ENCODE measurements at places on chromosomes 5 and 9.

DNA sequence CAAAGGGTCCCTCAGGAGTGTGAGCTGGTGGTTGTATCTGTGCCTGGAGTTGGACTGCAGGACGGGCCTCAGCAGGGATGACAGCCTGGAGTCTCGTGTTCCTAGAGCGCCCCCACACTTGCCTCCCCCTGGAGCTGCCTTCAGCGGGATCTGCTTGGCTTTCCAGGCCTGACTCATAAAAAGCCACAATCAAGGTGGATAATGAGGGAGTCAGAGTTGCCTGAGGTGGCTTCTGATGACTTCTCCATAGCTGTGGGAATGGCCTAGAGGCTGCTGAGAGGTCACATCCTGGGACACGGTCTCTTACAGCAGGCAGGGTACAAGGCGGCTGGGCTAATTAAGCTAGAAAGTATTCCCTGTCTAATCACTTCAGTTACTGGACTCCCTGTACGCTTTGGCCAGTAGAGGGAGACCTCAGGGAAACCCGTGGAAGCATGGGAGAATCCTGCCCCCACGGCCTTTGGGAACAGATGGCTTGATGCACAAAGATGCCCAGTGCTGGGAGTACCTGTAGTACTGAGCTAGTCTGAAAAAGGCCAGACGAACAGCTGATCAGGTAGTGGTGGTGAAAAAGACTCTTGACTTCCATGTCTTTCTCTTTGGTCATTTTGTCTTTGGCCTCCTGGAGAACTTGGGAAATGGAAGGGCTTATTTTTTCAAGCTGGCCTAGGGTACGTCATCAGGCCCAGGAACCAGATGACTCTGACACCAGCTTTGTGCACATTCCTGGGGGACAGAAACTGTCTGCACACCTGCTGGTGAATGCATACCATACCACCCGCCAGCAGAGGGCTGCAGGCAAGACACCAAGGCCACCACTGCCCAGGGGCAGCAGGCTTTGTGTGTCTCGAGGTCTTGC is 16.1 kb upstream of the FRRS1L start:
- DNase-seq, result peak; percentile 72

GRCh38 chr5:81408496-81408895 is 14.6 kb upstream of the ACOT12 start:
- DNase-seq, result no peak

GRCh38 chr5:119597728-119598298 is 31.5 kb upstream of the FAM170A start:
- DNase-seq, result no peak

GRCh38 chr5:126143622-126144021 is 279.6 kb upstream of the GRAMD2B start:
- no peak for DNase-seq

DNA sequence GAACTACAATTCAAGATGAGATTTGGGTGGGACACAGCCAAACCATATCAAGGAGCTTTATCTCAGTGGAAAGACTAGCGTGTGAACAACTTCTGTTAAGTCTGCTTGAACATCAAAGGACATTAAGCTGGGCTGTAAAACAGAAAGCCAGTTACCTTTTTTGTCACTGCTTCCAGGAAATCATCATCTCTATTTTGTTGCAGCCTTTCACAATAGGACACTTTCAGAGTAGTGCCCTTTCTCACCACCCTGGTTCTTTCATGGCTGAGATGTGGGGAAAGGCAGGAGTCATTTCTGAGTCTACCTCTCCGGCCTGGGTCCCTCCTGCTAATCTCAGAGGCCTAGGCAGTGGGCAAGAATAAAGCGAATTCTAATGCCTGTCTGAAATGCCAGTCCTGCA is 96.2 kb upstream of the PPP1R2B start:
- no peak for DNase-seq

- peak; percentile 19 for DNase-seq
Observed at GRCh38 chr9:100714372-100715099, 136.7 kb downstream of the CAVIN4 start.

- no peak for DNase-seq
Observed at GRCh38 chr9:135216236-135216635, 128.8 kb downstream of the OLFM1 start.

- no peak for DNase-seq
Observed at GRCh38 chr5:60670749-60671148, 29.2 kb downstream of the DEPDC1B start.

DNA sequence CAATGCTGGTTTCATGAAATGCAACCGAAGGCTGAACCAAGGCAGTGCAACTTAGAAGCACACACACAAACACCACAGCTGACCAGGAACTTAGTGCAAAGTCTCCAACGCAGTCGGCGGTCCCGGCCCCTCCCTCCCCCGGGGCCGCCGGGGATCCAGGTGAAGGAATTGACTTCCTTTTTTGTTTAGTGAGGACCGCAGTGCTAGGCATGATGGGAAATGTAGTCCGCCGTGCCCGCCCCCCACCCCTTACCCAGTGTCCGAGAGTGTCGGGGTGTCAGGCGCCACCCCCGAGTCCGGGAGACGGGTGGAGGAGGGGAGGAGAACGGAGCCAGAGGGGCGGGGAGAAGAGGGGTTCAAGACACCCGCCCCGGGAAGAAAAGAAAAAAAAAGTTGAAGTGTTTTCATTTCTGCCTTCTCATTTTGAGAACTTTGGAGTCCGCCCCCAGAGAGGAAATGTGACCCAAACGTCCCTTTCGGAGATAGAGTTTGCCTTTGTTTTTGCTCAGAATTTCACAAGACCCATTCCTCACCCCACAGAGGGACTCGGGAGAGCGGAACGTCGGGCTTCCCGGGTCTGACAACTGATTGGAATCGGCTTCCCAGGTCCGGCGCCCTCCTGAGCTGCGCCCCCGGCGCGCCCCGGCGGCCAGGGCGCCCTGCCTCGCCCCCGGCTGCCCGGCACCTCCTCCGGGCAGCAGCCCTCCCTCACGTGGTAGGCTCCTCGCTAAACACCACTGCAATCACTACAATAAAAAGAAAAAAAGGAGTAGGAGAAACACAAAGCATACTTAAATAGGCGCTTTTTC is 2.0 kb downstream of the IER5L start:
- peak; percentile 97 for DNase-seq

GRCh38 chr5:181120306-181120705 is 10.7 kb downstream of the OR2V1 start:
- no peak for DNase-seq

DNA sequence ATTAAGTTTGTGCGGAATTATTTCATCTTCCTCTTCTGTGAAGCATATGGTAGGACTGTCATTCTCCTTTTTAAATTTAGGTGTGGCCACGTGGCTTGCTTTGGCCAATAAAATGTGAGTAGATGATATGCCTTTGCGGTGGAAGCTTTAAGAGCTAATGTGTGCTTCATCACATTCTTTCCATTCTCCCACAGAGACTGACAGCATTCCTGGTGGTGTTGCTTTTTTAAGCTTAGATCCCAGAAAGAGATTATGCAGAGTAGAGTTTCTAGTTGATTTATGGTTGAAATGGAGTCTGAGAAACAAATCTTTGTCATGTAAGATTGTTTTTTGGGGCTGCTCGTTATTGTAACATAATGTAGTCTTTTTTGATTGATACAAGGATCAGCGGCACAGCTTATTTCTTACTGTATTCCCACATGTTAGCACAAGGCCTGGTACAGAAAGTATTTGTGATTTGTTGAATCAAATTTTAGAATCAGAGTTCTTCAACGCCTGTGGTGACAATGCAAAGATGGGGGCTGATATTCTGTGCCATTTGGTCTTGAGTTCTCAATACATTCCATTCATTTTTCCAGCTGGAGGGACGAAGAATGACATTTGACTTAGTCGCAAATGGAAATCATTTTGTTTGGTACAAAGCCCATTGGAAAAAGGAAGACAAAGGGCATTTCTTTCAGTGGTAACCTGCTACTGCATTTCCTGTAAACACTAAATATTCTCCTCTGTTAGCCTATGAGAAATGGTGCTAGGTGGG is 209.9 kb upstream of the VLDLR start:
- DNase-seq, result no peak

- DNase-seq, result no peak
Observed at GRCh38 chr9:134691695-134692572, 50.3 kb downstream of the COL5A1 start.

DNA sequence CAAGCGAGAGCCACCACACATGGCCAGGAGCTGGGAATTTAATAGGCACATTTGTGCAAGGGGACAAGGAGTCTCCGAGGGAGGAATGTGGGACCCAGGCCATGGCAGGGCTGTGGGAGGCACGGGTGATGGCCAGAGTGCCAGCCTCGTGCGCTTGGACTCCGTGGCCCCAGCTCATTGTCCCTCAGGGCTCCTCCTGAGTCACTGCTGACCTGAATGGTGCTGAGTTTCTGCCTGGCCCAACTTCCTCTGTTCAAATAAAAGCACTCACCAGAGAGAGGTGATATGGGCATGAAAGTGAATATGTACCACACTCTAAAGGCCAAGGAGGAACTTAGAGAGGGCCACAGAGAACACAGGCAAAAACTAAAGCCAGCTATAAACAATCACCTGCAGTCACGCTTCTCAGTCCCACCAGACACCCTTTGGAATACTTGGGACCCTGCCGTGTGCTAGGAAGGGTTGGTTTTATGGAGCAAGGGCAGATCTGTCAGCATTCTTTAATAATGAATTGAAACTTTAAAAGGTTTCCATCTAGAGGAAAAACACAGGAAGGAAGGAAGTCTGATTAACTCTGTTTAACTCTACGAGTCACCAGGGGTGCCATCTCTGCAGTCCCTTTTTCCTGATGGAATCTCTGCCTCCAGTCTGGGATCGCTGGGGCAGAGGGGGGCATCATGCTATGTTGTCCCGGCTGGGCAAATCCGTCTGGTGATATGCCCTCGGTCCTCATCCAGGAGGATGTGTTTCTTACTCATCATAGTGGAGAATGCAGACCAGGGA is 25.1 kb upstream of the UBE2QL1 start:
- no peak for DNase-seq

GRCh38 chr9:134601764-134602163 is 39.8 kb upstream of the COL5A1 start:
- DNase-seq, result no peak

DNA sequence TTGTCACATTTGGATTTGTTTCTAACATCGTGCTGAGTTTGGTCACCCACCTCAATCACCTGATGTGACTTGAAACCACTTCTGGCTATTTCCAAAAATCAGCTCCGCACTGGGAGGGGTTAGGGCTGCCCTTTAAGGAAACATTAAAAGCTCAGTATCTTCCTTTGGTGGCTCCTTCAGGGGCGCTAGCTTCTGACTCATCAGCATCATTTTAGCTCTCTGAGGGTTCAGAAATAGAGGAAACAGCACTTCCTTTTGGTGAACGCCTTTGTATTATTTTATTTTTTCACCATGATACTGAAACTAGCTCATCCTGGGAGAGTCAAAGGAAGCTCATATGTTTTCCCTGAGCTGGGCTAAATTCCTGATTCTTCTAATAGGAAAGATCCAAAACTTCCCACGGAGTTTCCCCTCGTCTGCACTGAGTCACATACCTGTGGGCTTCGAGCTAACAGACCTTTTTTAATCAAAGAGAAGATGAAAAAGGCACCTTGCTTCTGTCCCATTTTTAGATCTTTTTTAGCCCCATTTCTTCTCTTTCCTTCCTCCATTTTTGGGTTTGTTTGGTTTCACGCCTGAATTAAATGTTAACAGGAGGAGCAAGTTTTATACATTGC is 48.2 kb downstream of the ROPN1L start:
- DNase-seq, result no peak

DNA sequence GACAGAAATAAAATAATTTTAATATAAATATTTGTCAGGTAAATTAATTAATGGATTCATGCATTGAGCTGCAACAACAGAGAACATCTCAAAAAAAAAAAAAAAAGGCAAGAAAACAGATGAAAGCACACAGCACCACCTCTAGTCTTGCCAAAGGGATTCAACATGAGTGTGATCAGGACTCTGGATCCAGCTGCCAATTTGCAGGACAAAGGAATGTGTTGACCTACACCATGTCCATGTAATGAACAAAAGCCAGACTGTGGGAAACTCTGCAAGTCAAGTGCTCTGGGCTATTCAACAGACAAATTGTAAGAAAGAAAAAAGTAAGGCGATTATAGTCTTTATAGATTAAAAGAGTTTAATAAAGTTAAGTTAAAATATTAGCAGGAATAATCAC is 769.3 kb downstream of the TLR4 start:
- no peak for DNase-seq

GRCh38 chr9:94740145-94740840 is 13.8 kb downstream of the AOPEP start:
- DNase-seq, result no peak

DNA sequence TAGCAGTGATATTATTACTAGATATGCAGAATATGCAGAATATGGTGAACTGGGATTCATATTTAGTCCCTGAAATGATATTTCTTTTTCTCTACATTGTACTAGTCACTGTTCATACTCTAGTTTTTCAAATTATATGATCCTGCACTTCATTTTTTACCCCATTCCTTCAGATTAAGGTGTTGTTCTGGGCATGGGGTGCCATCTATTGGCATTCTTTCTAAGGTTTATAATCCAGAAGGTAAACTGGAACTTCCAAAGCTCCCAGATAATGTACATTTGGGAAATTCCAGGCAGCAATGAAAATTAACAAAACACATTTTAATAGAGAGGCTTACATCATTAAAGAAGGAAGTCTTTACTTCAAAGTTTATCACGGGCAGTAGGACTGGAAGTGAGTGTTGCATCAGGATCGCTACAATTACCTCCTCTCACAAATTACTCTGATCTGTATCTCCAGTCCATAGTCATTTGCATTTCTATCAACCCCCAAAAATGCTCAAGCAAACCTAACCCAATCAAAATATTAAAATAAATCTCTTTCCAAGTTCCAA is 12.5 kb downstream of the RFX3 start:
- no peak for DNase-seq

Measured in lower leg skin (tissue), 4 donors.